ENCODE measurements at places on chromosomes 2 and 18.

- DNase-seq = no peak
Measured at GRCh38 chr2:134900151-134900550, 18.5 kb upstream of the CCNT2 start.

DNA sequence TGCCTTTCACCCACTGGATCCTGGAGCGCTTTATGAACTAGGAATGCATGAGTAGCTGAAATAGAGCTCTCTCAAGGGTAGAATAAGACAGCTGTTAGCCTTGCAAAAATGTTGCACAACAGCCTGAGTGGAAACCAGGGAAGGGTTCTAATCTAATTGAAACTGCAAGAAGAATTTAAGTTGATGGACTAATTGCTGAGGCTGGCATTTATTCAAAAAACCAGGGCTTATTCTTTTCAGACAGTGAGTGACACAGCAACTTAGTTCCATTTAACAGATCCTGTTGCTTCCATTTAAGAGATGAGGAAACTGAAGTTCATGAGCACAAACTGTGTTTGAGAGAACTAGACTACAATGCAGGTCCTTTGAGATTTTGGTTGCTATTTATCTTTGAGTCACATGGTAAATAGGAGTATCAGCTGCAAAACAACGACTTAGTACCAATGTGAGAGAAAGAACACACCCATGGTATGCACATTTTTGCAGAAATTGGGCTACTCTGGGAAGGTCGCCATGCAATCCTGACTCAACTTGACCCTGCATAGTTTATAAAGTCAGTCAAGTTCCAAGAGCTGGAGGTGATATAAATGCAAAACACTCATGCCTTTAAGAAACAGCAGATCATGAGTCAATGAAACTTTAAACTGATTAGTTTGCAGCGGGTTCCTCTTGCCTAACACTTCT lies 76.4 kb upstream of the PARD3B start:
- peak; percentile 60 for DNase-seq

GRCh38 chr2:148013876-148014275 lies 6.7 kb downstream of the ORC4 start:
- no peak for DNase-seq

GRCh38 chr2:240302041-240302440 lies 133.4 kb upstream of the GPC1 start:
- DNase-seq = no peak

DNA sequence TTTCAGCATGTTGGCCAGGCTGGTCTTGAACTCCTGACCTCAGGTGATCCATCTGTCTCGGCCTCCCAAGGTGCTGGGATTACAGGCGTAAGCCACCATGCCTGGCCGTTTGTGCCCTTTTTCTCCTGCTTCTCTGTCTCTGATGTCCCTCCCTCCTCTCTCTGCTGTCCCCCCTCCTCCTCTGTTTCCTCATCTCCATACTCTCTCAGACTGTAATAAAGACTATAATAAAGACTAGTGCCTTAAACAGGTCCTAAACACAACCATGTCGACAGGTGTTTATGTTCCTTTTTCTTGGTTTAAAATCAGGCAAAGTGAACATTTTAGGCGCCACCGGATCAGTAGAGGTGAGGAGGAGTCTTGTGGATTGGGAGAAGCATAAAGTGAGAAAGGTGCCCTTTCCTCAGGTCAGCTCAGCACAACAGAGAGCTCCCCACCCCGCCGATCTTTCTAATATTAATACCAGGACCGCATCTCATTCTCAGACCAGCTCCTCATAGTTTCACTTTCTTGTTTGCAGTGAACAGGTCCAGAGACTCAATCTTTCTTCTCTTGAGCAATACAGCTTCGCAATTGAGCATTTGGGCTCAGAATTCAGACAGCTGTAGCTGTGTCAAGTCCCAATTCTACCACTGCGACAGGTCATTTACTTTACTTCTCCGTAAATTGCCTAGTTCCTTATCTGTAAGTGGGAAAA lies 23.7 kb downstream of the TIMM21 start:
- DNase-seq = no peak
